ENCODE measurements at places on chromosomes 3 and 15.

DNA sequence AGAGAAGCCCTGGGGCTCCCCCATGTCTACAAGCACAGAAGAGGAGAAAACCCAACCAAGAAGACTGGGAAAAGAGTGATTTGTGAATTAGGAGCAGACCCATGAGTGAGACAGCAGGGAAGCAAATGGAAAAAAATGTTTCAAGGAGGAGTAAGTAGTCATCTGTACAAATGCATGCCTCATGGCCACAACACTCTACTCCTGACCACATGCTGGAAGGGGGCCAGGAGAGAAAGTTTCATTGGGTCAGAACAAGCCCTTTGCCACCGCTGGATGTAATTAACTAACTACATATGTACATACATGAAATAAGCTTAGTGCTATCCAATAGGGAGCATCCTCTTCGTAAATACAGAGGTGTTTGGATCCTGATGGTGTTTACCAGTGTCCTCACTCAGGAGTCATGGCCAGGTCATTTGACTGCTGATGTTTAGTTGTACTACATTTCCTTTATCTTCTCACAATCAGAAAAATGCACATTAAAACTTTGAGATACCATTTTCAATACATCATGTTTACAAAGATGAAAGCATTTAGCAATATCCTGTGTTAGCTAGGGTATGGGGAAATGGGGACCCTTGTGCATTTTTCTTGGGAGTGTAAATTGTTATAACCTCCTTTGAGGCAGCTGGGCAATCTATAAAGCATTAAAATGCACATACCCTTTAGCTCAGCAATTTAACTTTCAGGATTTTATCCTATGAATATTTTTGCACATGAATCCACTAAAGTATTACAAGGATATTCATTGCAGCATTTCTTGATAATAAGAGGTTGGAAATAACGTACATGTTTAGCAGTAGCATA, 27.1 kb downstream of the CLRN1 start:
- no peak for DNase-seq

DNA sequence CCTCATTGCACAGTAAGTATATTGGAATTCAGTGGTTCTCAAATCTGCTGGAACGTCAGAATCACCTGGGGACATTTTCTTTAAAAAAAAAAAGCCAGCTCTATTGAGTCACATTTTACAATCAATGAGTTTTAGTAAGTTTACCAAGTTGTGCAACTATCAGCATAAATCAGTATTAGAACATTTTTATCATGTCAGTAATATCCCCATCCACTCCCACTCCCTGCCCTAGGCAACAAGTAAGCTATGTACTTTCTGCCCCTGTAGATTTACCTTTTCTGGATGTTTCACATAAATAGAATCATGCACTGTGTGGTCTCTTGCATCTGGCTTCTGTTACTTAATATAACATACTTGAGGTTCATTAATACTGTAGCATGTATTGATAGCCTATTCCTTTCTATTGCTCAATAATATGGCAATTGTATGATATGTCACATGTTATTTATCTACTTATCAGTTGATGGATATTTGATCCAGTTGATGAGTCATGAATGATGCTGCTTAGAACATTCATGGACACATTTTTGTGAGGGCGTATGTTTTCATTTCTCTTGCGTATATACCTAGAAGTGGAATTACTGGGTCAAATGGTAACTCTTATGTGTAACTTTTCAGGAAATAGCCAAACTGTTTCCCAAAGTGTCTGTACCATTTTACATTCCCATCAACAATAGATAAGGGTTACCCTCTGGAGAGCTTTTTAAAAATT, 180.5 kb downstream of the THSD4 start:
- DNase-seq: no peak

DNA sequence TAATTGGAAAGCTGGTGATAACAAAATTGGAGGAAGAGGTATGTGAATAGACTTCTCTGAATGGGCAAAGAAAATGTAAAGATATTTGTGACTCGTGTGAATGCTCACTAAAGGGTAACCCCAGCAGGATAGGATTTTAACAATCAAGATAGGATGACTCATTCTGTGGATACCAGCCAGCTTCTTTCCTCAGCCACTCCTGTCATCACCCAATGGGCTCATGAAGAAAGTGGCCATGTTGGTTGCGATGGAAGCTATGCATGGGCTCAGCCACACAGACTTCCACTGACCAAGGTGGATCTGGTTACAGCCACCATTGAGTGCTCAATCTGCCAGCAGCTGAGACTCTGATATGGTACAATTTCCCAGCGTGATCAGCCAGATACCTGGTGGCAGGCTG, 40.9 kb downstream of the STRIT1 start:
- DNase-seq: no peak

GRCh38 chr3:133525435-133525834, 48.1 kb upstream of the CDV3 start:
- DNase-seq: no peak

DNA sequence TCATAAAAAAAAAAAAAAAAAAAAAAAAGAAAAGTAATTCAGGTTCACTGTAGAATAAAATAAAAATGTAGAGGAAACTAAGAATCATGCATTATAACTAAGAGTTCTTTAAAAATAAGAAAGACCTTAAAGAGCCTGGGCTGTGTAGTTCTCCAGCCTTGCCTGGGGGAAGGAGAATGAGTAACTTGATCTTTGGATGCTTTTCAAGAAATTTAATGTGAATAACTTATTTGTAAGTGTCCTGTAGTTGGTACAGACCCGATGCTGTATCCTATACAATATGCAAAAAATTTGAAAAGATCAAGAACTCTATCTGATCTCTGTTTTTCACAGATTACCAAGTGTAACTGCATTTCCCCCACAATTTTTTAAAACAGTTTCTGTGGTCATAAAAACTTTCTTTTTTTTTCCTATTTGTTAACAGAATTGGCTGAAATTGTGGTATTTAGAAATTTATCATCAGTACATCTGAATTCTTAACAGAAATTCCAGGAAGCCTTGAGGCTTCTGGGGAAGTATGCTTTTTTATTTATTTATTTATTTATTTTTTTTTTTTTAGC, 195.3 kb downstream of the THRB start:
- no peak for DNase-seq

DNA sequence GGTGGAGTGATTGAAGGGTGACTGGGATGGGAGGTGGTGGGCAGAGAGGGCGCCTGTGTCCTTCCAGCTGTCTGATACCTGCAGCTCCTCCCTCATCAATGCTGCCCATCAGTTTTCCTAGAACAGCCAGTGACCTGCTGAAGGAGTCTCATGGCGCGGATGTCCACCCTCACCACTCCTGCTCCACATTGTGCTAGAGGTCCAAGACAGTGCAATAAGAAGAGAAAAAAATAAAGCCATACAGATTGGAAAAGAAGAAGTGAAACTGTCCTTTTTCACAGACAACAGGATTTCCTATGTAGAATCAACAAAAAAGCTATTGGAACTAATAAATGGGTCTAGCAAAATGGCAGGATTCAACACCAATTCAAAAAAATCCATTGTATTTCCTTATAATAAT, 7.4 kb downstream of the ZDHHC19 start:
- no peak for DNase-seq

DNA sequence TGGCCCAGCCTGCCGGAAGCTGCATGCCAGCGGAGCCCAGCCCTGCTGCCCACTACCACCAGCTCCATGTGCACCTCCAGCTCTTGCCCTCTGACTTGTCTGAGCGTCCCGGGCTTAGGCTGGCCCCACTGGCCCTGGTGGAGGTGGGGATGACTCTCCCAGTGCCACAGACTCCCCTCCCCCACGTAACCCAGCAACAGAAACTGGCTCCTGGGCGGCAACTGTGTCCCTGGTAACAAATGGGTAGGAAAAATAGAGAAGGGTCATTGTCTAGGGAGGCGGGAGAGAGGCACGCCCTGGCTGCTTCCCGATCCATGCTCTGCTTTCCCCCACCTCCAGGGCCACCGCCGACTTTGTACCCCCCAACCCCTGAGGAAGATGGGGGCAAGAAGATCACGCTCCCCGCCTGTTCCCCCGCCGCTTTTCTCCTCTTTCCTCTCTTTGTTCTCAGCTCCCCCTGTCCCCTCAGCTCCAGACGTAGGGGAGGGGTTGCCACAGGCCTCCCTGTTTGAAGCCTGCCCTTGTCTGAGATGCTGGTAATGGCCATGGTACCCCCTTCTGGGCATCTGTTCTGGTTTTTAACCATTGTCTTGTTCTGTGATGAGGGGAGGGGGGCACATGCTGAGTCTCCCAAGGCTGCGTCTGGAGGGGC, 10.8 kb upstream of the SEMA3B start:
- no peak for DNase-seq
